KG1 (cell line): ENCODE measurements at places on chromosomes 2 and 18.

- DNase-seq, result no peak
These were observed 467.6 kb downstream of the PTPRM start for GRCh38 chr18:8034674-8035073.

DNA sequence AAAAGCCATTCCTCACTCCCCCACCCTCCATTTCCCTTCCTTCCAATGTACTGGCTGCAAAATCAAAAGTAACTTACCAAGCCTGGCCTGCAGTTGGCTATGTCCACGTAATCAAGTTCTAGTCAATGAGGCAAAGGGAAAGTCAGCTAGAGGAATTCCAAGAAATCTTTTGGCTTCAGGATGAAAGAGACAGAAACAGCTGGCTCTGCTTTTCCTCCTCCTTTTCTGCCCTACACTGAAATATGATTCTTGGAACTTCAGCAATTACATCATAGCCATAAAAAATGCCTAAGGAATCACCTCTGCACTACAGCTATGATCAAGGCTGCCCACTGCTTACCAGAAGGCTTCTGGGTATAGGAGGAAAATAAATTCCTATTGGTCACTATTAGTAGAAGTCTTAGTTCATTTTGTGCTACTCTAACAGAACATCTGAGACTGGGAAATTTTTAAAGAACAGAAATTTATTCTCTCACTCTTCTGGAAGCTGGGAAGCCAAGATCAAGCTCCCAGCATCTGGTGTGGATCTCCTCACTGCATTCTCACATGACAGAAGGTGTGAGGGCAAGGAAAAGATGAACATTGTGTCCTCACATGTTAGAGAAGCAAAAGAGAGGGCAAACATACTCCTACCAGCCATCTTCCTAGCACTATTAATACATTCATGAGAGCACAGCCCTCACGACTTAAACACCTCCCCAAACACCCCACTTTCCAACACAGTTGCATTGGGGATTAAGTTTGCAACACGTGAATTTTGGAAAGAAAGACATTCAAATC, 219.9 kb downstream of the TMX3 start:
- DNase-seq, result no peak

- no peak for DNase-seq
These were observed 77.0 kb downstream of the LANCL1 start for GRCh38 chr2:210399440-210400041.

DNA sequence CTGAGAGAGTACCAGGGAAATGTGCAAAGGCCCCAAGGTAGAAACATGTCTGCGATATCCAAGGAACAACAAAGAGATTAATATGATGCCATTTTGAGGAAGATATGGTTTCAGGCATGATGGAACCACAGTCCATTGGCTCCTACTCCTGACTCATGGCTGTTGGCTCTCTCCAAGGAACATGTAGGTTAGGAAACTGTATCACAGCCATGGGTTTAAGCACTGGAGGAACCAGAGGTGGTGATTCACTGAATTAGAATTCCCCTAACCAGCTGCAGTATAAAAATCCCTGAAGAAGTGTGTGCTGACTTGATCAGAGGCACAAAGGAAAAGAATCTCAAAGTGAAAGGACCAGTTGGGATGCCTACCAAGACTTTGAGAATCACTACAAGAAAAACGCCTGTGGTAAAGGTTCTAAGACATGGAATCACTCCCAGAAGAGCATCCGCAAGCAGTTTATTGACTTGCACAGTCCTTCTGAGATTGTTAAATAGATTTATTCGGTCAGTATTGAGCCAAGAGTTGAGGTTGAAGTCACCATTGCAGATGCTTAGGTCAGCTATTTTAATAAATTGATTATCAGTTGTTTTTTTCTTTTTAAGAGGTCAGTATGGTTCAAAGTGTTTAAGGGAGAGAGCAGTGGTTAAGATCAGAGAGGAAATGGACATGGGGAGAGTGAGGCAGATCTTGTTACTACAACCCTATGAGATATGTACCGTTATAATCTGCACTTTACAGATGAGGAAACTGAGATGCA, 110.7 kb upstream of the OTX1 start:
- no peak for DNase-seq

DNA sequence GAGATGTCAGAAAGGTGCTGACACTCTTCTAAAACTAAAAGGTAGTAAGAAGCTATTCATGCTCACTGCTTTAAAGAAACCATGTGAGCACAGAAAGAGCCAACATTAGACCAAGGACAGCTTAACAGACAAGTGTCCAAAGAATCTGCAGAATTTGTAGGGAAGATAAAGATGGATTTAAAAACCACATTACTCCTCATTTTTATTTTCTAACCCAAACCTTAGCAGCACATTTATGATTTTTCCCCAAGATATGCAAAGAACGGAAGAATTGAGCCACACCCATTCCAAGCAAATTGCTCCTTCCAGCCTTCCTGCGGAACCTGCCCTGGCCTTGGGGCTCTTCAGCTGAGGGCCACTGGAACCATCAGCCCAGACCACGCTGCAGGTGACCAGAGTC, 26.9 kb downstream of the MBP start:
- DNase-seq, result no peak

GRCh38 chr18:79747156-79747845, 50.4 kb upstream of the KCNG2 start:
- no peak for DNase-seq

- no peak for DNase-seq
These were observed 61.7 kb upstream of the EPC2 start for GRCh38 chr2:148582679-148583511.

- no peak for DNase-seq
These were observed 355.6 kb upstream of the PIK3C3 start for GRCh38 chr18:41599466-41599865.

- no peak for DNase-seq
These were observed 32.9 kb upstream of the SLC66A3 start for GRCh38 chr2:11122380-11122779.

GRCh38 chr2:69223759-69224511, 163.1 kb downstream of the GFPT1 start:
- DNase-seq, result no peak

DNA sequence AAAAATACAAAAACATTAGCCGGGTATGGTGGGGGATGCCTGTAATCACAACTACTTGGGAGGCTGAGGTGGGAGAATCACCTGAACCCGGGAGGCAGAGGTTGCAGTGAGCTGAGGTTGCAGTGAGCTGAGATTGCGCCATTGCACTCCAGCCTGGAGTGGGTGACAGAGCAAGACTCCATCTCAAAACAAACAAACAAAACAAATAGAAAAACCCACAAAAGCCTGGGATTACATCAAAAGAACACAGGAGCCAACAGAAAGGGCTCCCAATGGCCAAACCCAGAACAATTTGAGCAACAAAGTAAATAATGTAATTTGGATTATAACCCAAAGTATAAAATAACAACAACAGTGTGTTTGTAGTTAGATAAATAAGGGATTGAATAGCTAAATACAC, 159.8 kb downstream of the UXS1 start:
- no peak for DNase-seq

- DNase-seq, result no peak
These were observed 1321.9 kb upstream of the CHAC2 start for GRCh38 chr2:52445686-52446085.

DNA sequence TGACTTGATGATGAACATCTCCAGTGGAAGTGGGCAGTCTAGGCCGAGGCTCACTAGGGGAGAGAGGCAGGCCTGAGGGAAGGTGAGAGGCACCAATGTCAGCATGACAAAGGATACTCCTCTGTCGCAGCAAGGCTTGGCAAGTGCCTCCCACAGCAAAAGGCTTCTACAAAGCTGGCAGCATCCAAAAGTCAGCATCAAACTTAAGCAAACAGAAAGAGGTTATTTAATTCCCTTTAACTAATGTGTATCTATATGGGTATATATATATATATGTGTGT, 41.6 kb downstream of the NIFK start:
- DNase-seq, result no peak

- DNase-seq, result no peak
These were observed 78.3 kb upstream of the CRIM1 start for GRCh38 chr2:36277146-36277808.

GRCh38 chr2:16726147-16726546, 60.5 kb upstream of the CYRIA start:
- no peak for DNase-seq

GRCh38 chr2:207473049-207473930, 56.5 kb upstream of the CREB1 start:
- DNase-seq, result peak; percentile 32

GRCh38 chr2:132747046-132747445, 77.0 kb upstream of the LYPD1 start:
- DNase-seq, result no peak

GRCh38 chr2:206062724-206063123, 23.2 kb downstream of the INO80D start:
- DNase-seq, result no peak

- DNase-seq, result no peak
These were observed 41.6 kb downstream of the RHBDD1 start for GRCh38 chr2:226877491-226877890.

DNA sequence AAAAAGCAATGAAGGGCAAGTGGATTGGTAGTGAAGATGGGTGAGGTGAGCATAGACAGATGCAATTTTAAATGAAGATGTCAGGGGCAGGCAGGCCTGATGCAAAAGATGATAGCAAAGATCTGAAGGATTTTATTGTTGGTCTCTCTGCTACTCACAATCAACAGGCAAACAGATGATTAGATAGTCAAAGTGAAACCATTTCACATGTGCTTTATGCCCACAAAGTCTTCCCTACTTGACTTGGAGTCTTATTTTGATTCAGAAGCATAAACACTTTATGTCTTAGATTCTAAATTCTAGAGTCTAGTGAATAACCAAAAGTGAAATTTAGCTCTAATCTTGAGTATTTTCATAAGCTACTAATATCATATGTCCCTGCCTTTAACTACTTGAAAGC, 153.8 kb upstream of the HNRNPA3 start:
- DNase-seq, result no peak

- DNase-seq, result no peak
These were observed 165.5 kb upstream of the RBBP8 start for GRCh38 chr18:22767653-22768052.

- DNase-seq, result no peak
These were observed 35.2 kb upstream of the MLPH start for GRCh38 chr2:237451643-237452469.

GRCh38 chr2:85537600-85538506, 1.1 kb upstream of the MAT2A start:
- peak; percentile 37 for DNase-seq

DNA sequence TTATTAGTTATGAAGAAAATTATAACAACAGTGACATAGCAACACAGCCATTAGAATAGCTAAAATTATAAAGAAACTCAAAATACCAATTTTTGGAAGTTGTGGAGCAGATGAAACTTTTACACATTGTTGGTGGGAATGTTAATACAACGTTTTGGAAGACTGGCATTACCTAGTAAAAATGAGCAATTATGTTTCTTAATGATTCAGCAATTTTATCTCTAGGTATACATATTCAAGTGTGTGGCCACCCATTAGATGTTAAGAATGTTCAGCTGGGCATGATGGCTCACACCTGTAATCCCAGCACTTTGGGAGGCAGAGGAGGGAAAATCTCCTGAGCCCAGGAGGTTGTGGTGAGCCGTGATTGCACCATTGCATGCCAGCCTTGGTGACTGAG, 78.8 kb downstream of the INSIG2 start:
- no peak for DNase-seq

DNA sequence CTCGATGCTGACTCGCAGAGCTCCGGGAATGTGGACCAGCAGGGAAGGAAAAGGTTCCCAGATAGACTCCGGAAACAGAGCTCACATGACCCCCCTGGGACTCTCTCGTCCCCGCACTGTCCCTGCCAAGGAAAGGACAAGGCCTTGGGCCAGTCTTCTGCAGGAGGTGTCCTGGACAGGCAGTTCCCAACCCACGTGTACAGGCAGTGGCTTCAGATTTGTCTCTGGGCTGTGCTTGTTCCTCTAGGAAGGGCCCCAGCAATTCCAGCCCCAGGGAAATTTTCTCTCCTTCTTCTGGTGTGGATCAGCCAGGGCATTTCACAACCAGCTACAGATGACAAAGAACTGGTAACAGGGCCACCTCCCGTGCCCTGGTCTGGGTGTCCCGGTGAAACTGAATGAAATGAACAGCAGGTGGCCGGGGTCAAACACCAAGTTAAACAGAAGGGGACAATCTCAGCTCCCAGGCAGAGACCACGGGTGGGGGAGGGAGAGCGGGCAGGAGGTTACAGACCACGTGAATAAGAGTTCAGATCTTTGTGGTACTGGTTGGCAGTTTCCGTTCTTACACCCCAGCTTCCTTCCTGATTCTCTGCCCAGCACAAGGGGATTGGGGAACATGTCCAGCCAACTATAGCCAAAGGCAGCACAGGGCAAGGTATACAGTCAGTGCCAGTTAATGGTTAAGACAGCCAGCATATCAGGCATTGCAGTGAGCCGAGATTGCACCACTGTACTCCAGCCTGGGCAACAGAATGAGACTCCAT, 52.2 kb upstream of the CAB39 start:
- DNase-seq, result peak; percentile 73

DNA sequence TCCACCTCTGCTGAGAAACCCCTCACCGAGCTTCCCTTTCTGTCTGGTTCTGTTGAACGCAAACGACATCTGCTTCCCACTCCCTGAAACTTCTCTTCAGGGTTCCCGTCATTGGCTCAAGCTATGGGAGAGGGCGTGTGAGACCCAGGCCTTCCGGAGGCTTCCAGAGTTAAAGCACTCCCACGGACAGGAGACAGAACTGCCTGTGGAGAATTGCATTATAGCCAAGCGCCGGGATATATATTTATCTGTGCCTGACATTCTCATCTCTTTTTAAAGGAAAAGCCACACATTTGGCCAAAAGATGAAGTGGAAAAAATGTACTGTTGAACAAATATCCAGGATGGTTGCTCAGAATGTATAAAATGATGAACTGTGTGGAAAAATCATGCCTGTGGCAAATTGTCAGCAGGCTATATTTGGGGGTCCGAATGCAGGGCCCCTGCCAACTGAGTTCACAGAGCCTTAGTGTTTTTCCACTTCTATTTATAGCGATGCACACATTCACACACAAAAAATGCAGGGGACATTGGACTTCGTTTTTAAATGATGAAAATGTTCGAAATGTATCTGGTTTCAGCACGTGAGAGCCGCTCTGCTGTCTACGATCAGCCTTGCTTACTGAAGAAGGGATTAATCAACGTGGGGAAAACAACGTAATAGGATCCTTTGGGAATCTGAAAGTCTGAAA, 59.5 kb downstream of the E2F6 start:
- no peak for DNase-seq

DNA sequence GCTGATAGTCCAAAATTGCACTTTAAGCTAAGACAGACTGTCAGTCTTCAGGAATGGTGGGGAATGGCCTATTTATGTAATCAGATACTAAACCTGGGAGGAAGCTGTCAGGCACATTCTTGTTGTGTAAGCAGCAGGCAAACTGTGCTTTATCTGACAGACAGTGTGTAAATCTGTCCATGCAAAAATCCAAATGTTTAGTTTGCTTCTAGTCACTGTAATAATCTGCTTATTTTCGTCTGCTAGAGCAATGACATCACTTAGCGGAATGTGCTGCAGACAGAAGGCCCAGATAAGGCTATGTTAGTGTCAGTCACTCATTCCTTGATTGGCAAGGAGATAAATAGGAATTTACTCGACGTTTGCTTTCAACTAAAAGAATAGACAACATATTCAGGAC, 263.5 kb downstream of the ZNF407 start:
- no peak for DNase-seq
